ENCODE measurements at places on chromosomes 3 and 15.

- DNase-seq = no peak
These were observed 55.4 kb downstream of the LRCH3 start for GRCh38 chr3:197846491-197846890.

DNA sequence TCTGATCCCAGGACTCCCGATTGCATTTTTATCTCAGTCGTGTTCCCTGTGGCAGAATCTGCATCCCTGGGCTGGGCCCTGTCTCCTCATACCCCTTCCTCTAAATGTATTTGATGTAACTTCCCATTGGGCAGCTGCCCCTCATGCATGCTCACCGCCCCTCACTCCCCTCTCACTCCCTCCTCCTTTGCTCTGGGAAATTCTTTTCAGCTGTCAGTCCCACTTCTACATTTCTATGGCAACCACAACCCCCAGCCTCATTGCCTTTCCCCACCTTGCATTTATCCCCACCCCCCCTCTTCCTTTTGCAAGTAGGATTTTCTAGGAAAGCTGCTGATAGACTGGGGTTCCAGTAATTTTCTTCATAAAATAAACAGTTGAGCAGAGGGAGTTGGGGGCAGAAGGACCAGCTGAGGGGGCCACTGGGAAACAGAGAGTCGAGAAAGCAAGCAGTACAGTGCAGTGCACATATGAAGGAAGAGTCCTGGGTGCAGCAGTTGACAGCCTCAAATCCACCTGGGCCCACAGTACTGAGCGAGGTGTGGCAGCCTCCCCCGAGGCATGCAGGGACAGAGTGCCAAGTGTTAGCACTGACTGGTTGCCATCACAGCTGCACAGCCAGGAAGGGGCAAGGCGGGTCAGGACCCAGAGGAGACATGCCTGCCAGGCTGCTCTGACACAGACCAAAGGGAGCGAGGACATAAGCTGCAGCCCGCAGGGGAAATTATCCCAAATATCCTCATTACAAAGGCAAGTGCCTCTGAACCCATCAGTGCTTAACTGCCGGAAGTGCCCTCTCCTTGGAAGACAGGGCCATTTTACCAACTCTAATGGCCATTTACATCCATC, 476.3 kb downstream of the EPHB1 start:
- DNase-seq = no peak

- DNase-seq = no peak
These were observed 124.5 kb upstream of the ATP10A start for GRCh38 chr15:25987638-25988037.

DNA sequence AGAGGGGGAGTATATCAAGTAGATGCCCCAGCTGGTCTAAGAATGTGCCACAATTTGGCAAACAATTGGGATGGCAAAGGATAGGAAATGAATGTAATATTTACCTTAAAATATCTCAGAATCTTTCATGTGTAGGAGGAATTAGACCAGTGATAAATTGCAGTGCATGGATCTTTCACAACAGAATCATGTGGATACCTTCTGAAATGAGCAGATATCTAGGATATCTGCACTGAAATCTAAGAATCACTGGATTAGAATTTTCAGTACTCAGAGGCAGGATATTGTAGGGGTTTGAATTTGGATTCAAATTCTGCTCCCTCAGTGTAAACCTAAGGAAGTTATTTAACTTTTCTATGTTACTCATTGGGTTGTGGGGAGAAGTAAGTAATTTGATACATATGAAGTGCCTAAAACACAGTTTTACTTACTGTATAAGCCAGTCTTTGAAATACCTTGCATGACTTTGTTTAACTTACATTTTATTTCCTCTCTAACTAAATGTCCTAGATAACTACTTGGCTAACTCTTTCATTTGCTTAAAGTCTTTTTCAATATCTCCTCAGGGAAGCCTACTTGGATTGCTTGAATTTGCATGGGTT, 8.8 kb downstream of the IL1RAP start:
- no peak for DNase-seq

DNA sequence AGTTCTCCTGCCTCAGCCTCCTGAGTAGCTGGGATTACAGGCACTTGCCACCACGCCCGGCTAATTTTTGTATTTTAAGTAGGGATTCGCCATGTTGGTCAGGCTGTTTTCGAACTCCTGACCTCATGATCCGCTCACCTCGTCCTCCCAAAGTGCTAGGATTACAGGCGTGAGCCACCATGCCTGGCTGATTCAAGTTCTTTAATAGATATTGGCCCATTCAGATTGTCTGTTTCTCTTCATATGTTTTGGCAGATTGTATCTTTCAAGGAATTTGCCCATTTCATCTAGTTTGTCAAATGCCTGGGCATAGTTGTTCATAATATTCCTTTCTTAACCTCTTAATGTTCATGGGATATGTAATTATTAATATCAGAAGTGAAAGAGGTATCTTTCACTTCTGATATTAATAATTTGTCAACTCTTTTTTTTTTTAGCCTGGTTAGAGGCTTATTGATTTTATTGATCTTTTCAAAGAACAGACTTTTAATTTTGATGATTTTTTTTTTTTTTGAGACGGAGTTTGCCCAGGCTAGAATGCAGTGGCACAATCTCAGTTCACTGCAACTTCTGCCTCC, 40.2 kb upstream of the ZFAND6 start:
- no peak for DNase-seq

- no peak for DNase-seq
These were observed 846.9 kb downstream of the NSUN3 start for GRCh38 chr3:94909726-94910125.

- DNase-seq = no peak
These were observed 33.0 kb downstream of the KBTBD8 start for GRCh38 chr3:67030785-67031740.

- DNase-seq = no peak
These were observed 25.2 kb downstream of the NOX5 start for GRCh38 chr15:69039516-69040225.

DNA sequence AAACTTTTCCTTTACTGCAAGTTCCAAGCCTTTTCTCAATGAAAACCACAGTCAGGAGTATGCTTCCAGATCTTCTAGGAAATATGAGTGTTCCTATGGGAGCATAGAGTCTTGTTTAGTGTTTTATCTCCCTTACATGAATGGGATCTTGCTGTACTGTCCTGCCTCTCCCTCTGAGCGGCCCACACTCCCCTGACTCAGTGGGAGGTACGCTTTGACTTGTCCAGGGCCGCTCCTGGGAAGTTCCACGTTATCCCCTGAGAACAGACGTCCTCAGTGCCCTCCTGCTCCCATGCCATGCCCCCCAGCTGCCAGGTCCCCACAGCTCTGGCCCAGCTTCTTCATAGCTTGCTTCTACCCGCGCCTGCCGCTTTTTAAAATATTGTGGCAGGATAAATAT, 28.9 kb upstream of the VPS33B start:
- DNase-seq = no peak

DNA sequence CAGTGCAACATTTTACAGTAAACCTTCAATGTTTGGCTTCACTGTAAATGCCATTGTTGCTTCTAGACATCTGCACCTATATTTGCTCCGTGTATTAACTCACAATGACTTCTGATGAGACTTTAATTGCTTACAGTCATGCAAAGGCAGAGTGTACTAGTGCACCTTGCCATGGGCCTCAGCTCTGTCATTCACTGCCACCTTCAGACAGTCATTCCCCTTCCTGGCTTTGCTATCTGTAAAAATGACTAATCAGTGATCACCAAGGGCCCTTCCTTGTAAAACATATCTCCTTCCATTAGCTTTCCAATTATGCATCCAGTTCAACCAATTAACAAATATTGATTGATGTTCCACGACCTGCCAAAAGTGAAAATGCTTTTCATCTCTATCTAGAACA, 120.3 kb downstream of the ARRDC4 start:
- DNase-seq = no peak

- DNase-seq = no peak
These were observed 15.8 kb upstream of the SOX2 start for GRCh38 chr3:181695661-181696491.

DNA sequence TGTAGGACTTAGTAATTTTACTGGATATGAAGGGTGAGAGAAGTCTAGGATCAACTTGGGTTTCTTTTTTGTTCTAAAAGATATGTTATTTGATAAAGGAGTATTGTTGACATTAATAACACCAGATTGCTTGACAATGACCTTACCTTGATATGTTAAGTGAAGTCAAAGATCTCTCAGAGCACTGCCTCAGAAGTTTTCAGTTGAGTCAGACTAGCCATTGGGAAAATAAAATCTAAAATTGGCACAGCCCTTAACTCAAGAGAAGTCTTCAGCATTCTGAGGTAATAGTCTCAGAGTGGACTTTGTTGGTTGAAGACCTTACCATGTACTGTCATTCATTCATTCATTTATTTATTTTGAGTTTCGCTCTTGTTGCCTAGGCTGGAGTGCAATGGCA, 22.4 kb upstream of the ZNF609 start:
- DNase-seq = no peak

DNA sequence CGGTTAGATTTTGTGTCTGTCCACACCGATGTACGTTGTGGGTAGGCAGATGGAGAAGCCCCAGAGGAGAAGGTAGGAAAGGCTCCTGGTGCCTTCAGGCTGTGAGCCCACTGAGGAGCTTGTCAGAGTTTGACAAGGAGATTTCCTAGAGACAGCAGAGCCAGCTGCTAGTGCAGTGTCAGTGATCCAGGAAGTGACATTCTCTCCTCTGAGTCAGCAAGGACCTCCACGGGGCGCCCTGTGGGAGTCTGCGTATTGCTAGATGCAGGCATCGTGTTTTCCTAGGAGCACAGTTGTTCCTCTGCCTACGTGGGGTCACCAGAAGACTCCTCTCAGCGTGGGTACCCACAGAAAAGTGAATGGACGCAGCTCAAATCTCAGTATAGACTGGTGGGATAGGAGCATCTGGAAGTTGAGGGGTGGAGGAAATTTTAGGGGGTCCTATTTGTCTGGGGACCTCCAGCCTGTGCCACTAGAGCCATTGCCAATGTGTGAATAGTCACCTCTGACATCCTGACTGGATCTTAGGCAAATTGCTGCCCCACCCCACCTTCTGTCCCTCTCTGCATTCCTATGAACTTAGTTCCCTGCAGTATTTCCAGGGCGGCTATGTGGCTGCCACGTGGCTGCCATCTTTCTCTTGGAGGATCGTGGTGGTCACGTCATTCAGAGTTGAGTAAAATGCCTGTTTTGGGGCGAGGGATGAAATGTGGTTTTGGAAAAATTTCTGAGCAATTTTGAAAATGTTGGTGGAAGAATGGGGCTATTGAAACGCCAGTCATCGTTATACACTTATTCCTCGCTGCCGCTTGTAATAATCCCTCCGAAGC, 84.8 kb upstream of the KLHL25 start:
- DNase-seq = no peak

DNA sequence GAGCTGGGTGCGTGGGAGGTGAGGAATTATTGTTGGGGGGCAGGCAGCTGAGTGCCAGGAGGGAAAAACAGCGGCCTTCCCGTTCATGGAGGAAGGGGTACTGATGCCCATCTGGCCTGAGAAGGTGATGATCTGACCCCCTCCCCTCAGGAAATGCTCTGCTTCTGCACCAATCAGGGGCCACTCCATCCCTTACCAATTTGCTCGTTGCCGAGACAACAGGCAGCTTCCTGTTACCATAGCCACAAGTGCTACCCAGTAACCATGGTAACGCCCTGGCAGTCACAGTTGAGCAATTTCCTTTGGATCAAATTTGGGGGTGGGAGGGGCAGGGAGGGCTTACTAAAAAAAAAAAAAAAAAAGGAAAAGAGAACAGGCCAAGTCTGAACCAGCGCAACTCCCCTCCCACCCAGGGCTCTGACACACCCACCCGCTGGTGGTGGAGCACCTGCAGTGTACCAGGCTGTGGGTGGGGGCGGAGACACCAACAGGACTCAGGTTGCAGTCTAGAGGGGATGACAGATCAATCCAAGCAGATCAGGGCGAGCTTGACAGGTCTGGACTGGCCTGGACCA, 13.7 kb downstream of the CELF6 start:
- no peak for DNase-seq

DNA sequence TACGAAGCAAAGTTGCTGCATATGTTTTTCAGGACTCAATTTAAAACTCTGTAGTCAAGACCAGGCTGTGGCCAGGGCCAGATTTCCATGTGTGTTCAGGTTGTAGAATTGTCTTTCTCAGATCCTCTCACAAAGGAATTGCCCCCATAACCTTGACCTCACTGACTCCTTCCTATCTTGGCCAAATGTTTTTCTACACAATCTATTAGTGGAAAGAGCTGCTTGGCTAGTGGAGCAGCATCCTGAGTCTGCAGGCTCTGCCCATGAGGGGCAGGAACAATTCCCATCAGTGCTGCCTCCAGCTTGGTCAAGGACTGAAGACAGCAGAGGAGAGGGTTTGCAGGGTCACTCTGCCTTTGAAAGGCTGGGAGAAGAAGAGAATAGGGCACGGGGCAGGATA, 6.9 kb upstream of the TBC1D21 start:
- no peak for DNase-seq

GRCh38 chr3:42686832-42687650, 1.7 kb downstream of the KLHL40 start:
- DNase-seq = no peak

DNA sequence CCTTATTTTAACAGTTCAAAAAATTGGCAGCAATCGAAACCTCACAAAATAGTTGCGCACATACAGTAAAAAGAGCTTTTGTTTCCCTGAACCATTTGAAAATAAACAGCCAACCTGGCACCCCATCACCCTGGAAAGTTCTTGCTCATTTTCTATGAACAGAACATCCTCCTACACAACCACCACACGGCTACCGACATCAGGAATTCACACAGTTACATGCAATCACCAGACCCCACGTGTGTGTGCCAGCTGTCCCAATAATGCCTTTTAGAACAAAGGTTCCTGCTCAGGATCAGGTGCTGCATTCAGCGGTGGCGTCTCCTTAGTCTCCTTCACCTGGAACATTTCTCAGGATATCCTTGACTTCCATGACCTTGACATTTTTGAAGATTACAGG, 186.5 kb downstream of the KLF13 start:
- DNase-seq = no peak

DNA sequence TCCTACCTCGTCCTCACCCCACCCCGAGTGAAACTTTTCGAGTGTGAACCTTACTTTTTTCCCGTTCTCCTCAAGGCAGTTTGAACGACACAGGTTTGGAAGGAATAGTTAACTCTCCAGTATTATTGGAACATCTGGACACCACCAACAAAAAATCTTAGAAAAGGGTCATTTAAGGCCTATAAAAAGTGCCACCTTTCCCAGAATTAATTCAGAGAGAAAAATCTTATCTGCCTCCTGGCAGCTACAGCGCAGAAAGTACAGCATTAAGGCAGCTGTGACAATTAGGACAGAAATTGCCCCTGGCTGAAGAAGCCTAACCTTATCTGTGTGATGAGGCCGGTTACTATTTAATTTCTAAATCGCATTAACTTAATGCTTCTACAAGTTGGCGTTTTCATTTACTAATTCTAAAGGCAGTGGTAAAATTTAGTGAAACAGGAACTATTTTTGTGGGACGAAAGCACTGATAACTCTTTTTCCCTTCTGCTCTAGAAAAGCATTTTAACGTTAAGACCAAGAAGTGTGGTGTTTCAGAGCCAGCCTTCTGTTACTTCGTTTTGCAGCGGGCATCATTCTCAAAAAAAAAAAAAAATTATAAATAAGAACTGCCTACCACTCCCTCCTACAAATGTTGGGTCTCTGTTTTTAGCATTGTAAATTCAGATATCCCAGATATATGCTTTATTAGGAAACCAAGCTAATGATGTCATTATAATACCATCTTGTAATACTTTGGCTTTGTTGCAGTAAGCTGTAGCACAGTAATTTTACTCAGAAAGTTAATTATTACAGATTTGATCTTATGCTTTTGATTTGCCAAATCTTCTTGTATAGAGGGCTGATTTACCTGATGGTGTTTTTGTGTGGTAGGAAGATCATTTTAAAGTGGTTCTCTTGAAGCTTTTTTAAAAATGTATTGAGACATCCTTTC, 1.4 kb downstream of the ATP11B start:
- no peak for DNase-seq
